Breast epithelium (tissue), 4 donors: ENCODE measurements at places on chromosomes 6 and 20.

DNA sequence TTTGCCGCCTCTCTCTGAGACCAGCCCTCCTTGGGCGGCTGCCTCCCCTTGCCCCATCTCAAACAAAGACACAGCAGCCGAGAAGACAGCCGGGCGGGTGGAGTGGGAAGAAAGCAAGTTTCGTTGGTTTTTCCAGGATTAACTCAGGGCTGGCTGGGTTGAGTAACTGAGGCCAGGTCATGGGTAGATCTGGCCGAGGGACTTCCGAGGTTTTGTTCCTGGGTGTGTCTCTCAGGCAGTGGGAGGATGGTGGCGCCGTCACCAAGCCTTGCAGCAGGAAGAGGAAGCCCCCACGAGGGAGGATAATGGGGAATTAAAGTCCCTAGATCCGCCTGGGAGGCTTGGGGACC, 167.2 kb downstream of the TTLL2 start:
- DNase-seq: no peak

DNA sequence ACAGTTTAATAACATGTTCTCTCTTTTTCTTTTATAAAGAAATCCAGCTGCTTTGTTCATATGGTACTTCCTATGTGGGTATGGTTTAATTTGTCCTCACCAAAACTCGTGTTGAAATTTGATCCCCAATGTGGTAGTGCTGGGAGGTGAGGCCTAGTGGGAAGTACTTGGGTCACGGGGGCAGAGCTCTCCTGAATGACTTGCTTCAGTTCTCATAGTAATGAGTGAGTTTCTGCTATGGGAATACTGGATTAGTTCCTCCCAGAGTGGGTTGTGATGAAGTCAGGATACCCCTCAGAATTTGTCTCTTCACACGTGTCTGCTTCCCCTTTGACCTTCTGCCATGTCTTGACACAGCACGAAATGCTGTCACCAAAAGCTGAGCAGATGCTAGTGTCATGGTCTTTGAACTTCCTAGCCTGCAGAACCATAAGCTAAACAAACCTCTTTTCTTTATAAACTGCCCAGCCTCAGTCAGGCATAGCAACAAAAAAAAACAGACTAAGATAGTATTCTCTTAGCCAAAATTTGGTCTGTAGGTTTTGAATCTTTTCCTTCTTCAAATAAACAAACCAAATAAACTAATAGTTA, 87.8 kb upstream of the HS3ST5 start:
- no peak for DNase-seq

DNA sequence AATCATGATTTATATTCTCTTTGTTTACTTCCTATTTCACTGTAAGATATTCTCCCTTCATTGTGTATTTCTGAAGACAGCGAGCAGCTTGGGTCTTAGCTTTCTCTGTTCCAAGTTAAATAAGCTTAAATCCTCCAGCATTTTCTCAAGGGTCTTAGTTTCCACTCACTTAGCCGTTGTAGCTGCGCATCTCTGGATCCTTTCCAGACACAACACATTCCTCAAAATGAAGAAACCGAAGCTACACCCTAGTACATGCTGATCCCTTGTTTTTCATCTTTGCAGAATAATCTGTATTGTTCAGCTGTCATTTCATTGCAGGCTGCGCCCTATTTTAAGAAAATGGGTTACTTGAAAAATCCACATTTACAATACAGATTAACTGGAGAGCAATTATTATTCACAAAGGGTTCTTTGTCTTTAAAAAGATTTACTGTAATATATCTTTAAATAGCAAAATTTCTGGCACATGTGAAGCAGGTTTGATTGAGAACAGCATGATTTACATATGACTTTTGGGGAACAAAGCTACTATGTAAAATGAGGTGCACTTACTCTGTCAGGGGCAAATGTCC, 375.8 kb downstream of the QKI start:
- DNase-seq: no peak

GRCh38 chr6:11224252-11224965, 8.1 kb downstream of the NEDD9 start:
- DNase-seq: no peak

- DNase-seq: no peak
Observed at GRCh38 chr6:133806382-133807140, 82.4 kb upstream of the TCF21 start.

DNA sequence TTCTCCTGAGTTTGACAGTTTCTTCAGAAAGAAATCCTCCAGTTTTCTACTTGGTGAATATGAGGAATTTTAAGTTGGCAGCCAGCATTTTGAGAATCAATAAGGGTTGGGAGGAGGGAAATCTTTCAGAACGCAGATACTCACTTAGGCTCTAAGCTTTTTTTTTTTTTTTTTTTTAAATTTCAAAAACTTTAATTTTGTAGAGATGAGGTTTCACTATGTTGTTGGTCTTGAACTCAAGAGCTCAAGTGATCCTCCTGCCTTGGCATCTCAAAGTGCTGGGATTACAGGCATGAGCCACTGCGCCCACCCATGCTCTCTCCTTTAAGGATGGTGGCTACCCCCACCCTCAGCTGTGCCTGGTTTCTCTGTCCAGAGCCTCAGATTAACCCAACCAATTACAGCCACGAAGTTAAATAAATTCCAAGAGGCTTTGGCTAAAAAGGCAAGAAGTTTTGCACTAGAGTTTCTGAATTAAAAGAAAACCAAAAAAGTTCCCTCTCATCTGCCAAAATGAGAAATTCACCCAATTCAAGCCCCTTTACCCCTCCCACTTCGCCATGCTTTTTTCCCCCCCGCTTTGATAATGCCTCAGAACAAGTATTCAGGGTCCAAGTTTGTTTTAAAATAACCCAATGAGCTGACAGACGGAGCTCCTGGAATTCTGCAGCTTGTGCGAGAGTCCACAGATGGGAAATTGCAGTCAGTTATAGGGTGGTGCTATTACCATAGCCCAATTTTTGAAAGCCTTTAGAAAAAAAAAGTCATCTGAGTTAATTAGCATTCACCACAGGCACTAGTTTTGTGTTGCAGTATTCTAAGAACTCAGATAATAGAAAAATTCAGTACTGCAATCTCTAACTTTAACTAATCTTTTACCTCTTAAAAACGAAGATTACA, 94.3 kb upstream of the BEND3 start:
- DNase-seq: no peak
